LHCN-M2 (cell line): ENCODE measurements at places on chromosomes 6 and 20. TPM values are rescaled to one million over a fixed set of nuclear protein-coding genes. Genes with fewer than 3 reads are reported as not detected.
A peak's percentile ranks its signal among the peaks of the same experiment; 100 is the strongest.

DNA sequence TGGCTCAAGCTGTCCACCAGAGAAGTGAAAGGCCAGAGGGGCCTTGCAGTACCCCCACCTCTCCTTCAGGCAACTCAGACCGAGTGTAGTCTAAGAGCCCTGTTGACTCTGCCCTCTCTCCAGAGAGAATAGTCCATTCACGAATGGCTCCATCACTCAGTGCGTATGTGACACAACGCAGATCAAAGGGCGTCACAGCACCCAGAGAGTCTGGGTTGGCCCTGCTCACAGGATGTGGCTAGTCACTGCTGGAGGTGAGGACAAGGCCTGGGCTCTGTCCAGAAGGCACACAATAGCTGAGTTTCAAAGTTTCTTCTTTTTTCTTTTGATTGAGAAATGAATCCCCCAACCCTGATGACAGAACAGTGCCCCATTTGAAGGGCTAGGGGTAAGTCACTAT lies 74.1 kb downstream of the TRMT11 start:
- DNase-seq: no peak

GRCh38 chr20:32611286-32611685 lies 26.2 kb upstream of the NOL4L start:
- no peak for DNase-seq

- no peak for DNase-seq
These were observed 255.2 kb upstream of the SULF2 start for GRCh38 chr20:48040491-48040890.

- DNase-seq: peak; percentile 46
These were observed 118.5 kb downstream of the SIM1 start for GRCh38 chr6:100346203-100346602.

- DNase-seq: no peak
These were observed 160.9 kb upstream of the SPTLC3 start for GRCh38 chr20:12847872-12848271.

DNA sequence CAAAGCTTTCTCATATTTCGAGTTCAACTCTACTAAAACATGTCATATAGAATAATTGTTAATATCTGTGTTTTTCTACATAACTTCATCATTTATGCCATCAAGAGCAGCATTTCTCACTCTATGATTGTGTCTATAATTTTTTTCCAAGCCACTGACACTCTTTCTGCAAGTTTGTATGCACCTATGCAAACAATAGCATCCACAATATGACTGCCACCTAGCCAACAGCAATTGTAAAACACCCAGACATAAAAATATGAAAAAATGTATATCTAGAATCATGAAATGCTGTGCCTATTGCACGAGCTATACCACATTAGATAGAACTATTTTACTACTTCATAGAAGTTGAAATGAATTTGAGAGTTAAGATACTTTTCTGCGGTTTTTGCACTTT lies 286.5 kb upstream of the MARCKS start:
- DNase-seq: no peak

- DNase-seq: no peak
These were observed at the start of gene STMND1 for GRCh38 chr6:17101422-17102257. TSS of gene STMND1 (plus strand) at chr6:17102050. CDS start at chr6:17102258, 208 bp downstream.

DNA sequence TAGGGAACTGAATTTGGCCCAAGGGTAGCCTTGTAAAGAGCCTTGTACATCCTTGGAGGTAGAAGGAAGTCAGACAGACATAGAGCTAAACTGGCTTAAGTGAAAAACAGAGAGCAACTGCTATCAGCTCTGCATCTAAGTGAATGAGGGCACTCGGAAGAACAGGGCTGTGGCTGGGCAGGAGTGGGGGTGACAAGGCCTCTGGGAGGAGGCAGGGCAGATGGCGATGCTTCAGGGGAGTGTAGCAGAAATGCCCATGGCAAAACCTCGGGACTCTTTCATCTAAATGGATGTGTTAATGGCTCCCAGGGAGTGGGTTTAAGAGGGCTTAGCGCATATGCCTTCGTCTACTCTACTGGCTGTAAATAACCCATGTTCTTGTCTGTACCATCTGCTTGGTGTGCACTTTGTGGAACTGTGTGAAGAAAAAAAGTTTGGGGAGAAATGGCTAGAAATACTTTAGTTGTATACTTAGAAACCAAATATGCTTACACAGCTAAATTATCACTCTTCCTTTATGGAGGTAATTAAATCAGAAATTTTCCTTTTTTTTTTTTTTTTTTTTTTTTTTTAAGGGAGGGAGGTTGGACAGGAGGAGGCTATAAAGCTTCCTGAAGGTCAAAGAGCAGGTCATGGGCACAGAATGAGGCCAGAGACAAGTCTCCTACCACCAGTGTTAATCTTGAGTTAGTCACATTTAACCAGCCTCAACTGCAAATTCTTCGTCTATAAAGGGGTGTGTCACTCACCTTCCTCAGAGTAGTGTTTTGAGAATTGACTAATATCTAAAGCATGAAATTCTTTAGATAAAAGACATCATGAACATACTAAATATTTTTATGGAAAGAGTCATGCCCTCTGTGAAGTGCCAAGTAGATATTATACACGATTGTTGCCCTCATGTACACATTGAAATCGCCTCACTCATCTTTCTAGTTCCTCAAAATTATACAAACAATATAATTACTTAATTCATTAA lies 60.9 kb downstream of the FYN start:
- no peak for DNase-seq

DNA sequence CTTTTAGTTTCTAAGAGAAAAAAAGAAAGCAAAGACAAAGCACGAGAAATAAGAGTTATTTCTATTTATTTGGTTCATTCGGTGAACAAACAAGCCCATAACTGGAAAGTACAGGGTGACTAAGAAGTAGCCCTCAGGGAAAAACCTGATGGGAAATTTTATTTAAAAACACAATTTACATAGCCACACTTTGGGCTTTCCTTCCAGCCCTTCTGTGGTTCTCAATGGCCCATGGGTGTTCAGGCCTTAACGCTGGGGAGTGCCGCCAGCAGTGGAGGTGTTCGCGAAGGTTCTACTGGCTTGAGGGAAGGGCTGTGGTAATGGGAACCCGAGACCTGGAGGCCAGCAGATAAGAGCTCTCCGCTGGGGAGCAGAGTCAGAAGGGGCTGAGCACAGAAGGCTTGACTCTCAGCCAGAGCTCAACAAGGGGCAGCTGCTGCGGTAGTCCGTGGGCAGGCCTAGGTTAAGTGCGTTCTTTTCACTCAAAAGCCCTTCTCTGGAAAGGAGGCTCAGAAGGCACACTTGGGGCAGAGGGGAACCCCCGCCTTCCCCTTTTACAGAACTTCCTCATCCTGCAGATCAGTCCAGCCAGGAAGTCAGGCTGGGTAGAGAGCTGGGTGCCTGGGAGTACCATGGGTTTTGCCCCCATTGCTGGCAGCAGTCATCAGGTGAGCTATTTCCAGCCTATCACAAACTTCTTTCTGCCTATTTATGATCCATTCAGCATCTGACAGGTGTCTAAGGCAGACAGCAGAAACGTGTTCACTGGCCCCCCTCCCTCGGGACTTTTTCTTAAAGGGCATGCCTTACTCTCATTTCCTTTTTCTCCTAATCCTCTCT lies 8.8 kb upstream of the CD83 start:
- DNase-seq: no peak

- no peak for DNase-seq
These were observed 17.0 kb upstream of the CD109 start for GRCh38 chr6:73679009-73679408.

DNA sequence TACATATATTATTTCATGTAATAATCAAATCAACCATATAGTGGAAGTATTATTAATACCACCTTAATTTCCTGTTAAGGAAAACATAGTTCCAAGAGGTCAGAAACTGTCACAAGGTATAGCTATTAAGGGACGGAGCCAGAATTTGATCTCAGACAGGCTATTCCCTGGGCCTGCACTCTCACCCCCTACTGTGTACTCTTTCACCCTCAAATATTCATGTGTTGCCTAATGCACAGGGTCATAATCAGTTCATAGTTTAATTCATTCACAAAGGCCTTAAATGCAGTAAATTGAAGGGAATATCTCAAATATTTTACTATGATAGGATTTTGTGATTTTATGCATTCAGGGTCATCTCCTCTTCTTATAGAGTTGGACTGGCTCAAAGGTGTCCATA lies 67.2 kb upstream of the IFNGR1 start:
- DNase-seq: no peak

DNA sequence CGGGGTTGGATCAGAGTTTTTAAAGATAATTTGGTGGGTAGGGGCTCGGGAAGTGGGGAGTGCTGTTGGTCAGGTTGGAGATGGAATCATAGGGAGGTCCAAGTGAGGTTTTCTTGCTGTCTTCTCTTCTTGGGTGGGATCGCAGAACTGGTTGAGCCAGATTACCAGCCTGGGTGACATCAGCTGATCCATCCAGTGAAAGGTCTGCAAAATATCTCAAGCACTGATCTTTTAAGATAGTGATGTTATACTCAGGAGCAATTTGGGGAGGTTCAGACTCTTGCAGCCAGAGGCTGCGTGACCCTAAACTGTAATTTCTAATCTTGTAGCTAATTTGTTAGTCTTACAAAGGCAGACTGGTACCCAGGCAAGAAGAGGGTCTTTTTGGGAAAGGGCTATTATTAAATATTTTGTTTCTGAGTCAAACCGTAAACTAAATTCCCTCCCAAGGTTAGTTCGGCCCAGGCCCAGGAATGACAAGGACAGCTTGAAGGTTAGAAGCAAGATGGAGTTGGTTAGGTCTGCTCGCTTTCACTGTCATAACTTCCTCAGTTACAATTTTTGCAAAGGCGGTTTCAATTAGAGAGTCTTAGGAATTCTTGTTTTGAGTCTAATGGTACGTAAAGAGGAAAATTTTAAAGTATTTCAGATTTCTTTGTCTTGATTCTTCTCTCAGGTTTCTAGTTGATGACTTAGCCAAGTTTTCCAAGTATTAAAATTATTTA lies 53.1 kb downstream of the SCAF8 start:
- DNase-seq: no peak

- DNase-seq: no peak
These were observed 65.4 kb upstream of the NNAT start for GRCh38 chr20:37455659-37456058.

DNA sequence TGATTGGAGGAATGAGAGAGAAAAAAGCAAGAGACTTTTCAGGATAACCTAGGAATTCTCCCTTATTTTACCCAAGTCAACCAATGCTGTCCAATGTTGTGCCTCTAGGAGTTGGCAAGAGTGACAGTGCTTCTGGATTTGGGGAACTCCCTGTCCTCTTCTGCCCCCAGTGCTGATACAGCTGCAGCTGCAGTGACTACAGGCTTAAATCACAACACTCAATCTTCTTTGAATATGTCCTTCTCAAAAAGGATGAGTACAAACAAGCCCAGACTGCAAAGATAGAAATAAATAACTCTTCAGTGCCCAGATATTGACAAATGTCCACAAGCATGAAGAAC lies 141.0 kb upstream of the COL21A1 start:
- no peak for DNase-seq

GRCh38 chr6:142816031-142816430 lies 128.9 kb downstream of the HIVEP2 start:
- DNase-seq: peak; percentile 67

- DNase-seq: no peak
These were observed 29.5 kb upstream of the SDHAF4 start for GRCh38 chr6:70537266-70537665.

- DNase-seq: no peak
These were observed 40.1 kb downstream of the TRAF3IP2 start for GRCh38 chr6:111565326-111566221.

- no peak for DNase-seq
These were observed 139.7 kb downstream of the PLCB1 start for GRCh38 chr20:8271727-8272126.

DNA sequence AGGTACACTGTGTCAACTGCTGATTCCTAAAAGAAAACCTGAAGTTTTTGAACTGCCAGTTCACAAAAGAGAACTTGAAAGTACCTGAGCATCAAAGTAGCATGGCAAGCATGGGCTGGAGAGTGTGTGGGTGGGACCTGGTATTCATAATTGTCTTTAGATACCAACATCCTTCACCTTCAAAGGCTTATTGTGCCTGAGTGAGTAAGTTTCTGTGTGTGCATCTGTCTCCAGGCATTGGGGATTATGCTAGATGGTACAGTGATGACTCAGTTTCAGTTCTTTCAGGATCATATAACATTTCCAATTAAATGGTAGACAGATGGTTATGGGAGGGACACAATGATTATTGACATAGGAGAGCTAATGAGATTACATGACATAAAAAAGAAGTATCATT lies 238.5 kb downstream of the ZFAND3 start:
- DNase-seq: peak; percentile 73

- DNase-seq: peak; percentile 51
These were observed 45.5 kb upstream of the SUPT3H start for GRCh38 chr6:45423111-45423823.

DNA sequence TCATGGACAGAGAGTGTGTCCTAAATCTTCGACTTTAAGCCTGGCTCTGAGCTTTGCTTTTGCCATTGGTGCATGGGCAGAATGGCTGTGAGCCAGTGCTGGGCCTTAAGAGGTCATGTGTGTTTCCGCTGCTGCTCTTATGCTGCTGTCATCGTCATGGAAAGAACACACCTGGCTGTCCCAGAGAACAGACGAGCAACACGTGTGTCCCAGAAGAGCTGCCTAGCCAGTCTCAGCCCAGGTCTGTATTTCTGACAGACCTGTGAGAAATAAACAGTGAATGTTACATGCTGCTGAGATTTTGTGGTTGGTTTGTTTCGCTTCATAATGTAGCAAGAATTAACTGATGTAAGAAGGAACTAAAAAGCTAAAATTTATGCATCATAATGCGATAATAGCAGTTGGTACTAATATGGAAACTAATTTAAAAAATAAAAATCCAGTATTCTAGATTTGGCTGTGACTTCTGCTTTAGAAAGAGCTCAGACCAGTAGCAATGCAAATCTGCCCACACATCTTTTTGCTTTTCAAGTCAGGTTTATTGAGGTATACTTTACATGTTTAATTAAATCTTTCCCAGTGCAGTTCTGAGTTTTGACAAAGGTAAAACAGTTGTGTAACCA lies 11.5 kb upstream of the SCP2D1 start:
- no peak for DNase-seq

GRCh38 chr20:44666066-44666465 lies 14.6 kb upstream of the ADA start:
- DNase-seq: no peak

- no peak for DNase-seq
These were observed 543.9 kb downstream of the RNF144B start for GRCh38 chr6:18931086-18931485.

- peak; percentile 16 for DNase-seq
These were observed 56.0 kb downstream of the BCAS1 start for GRCh38 chr20:54014293-54014926.

Gene FOXQ1
- 0.17 and 0.58 TPM in 2 replicates for total RNA-seq

Gene AAR2
- 26.6 and 29.1 TPM in 2 replicates for total RNA-seq

Gene TXNDC5
- 240 and 292 TPM in 2 replicates for total RNA-seq

Gene MAFB
- 0.06 TPM in 1 of 2 replicates, not detected in the other for total RNA-seq

Gene ATP6V1G2
- 3.1 and 3.3 TPM in 2 replicates for total RNA-seq

Gene MAS1
- total RNA-seq: not detected in 2 replicates

Gene TUBB2A
- total RNA-seq: 197 TPM in 2 replicates

Gene SH3BGRL2
- total RNA-seq: 1.5 and 1.7 TPM in 2 replicates

Gene LST1
- not detected in 2 replicates for total RNA-seq

Gene CST2
- not detected in 2 replicates for total RNA-seq

Gene PNPLA1
- not detected in 2 replicates for total RNA-seq

Gene ERVFRD-1
- total RNA-seq: not detected in 2 replicates

Gene TMC2
- total RNA-seq: not detected in 2 replicates
